ENCODE measurements at places on chromosomes 12 and 14.
A peak's percentile ranks its signal among the peaks of the same experiment; 100 is the strongest.

DNA sequence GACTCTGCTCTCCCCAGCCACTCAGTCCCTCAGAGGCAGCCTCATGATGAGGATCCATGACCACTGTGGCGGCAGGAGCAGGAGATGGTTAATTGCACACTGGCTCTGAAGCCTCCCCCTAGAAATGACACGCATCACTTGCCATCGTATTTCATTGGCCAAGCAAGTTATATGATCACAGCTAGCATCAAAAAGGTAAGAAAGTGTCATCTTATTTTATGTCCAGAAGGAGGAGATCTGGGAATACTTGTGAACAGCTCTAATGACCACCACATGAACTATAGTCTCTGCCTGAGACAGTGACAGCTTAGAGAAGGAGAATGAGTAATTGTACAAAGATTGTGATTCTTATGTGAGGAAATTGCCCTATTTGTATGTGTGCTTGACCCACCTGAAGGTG, 363.4 kb downstream of the NUAK1 start:
- peak; percentile 27 for DNase-seq

DNA sequence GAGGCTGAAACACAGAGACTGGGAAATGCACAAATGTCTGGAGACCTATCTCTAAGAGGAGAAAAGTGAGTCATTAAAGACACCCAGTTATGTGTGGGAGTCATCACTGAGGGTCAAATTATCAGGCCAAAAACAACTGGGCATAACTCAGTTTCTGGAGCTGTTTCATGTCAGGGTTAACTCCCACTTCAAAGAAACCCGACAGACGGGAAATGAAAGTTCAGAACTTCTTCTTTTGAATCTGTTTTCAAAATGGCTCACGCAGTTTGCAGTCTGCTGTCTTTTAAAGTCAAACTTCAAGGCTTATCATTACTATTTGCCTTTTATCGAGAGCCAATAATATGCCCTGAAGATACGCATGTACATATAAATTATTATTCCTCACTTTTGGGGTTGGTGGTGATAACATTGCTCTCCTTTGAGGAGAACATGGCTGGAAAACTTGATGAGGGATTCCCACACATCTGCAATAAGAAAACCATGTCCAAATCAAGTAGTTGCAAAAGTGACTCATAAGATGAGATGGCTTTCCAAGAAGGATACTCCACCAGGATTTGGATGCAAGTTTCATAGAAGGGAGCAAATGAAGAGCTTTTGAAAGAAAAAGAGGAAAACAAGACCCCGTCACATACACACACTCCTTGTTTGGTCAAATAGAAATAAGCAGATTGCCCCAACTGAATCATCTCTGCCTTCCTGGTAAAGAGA, 341.4 kb downstream of the ADAMTS20 start:
- peak; percentile 60 for DNase-seq

DNA sequence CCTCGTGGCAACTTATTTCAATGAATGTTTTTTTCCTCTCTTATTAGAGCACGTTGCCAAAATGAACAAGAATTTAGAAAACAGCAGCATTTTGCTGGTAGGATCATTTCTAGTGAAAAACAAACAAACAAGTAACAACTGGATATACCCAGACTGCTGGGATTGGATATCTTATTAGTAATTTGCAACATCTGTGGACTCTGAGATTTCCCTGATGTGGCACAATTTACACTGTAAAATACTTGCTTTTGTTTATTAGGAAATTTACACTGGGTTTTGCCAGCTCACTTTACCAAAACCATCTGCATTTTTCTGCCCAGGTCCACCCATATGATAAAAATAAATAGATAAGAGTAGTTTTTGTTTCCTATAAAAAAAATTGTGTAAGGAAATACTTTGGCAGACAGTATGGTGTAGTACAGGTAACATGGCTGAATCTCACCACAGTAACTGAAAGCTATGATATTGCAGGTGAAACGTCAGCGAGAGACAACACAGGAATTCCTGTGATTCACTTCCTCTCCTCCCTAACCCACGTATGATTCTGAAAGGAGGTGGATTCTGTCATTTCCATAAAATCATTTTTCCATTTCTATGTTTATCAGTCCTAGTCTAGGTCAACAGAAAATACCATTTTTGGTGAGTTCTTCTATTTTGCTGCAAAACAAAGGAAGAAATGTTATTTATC, 176.2 kb upstream of the NOVA1 start:
- peak; percentile 40 for DNase-seq

DNA sequence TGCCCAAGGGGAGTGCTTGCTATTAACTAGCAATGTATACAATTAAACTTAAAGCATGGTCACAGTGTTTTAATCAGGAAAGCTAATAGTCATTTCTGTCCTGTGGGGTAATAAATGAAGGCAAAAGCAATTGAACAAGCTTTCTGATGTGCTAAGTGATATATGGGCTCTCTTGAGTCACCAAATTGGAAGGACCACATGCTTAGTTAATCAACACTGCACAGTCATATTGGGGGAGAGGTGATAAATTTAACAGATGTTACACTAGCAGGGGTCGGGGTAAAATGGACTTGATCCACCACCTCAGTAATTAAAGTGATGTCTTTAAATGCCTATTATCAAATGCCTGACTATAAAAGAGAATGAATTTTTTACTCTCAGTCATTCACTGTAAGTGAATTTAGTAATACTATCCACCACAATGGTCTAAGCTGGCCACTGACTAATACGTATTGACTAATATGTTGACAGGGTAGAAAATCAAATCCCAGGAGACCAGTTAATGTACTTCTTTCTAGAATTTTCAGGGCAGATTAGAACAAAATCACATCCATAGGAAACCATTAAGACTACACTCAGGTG, 736.3 kb downstream of the RPS29 start:
- no peak for DNase-seq

DNA sequence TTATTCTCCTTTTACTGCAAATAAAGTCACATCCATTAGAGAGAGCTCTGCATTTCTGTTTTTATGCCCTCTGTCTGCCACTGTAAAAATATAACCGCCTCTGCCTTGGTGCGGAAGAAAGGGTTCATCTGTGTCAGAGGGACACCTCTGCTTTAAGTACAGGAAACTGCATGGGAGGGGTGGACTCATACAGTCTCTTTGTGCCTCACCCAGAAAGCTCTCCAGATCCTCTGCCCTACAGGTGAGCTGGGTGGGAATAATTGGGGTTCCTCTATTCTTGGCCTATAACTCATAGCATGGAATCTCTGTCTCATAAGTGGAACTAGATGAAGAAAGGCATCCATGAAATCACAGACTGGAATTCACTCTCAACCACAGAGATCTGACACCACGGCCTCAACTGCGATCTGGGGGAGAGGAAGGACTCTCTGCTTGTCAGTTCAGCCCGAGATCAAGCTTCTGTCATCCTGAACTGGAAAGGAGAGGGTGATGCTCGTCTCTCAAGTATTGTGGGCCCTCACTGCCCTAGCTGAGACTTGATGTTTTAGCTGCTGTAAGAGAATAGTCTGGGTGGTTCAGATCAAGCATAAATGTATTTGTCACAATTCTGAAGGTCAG, 702.3 kb downstream of the TMEM121 start:
- DNase-seq: no peak

GRCh38 chr12:115423546-115423987, 739.6 kb upstream of the TBX3 start:
- DNase-seq: no peak
